ENCODE measurements at places on chromosomes 13 and 19.
A peak's percentile ranks its signal among the peaks of the same experiment; 100 is the strongest.

- no peak for DNase-seq
Measured at GRCh38 chr13:94351292-94351990, 128.0 kb downstream of the DCT start.

GRCh38 chr19:33445442-33446329 is 72.2 kb downstream of the CEBPG start:
- DNase-seq, result no peak

DNA sequence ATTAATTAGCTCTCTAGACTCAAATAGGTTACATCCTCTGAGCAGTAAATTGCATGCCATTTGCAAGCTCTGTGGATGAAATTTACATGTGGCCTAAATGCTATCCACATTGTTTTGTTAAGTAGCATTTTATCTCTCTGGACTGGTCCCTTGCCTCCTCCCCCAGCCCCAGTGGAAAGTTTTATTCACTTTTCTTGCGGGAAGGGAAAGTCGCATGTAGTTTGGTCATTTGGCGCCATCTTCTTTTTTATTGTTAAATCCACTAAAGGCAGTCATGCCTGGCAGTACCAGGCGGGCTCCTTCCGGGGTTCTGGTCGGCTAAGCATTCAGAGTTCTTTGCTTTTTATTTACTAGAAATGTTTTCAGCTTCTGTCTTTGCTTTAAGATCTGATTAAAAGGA is 188.7 kb downstream of the TM9SF2 start:
- DNase-seq, result no peak

DNA sequence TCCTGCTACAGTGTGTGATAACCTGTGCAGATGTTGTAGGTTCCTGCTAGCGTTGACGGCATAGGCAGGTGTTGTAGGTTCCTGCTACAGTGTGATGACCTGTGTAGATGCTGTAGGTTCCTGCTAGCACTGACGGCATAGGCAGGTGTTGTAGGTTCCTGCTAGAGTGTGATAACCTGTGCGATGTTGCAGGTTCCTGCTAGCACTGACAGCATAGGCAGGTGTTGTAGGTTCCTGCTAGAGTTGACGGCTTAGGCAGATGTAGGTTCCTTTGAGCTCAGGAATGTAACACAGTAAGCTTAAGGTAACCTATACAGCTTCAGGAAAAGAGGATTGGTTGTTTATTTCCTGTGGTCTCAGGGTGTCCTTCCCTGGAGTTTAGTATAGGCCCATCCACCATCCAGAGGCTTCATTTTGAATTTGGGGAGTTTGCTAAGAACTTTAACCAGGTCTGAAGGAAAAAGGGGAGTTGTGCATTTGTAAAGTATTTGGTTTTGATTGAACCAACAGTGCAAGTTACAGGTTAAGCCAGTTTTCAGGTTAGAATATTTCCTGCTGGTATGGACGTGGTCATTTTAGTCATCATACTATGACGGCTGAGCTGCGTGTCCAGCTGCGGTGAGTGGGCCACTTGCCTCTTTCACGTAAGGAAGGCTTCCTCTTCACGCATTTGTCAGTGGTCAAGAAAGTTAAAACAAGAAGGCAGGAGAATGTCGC is 53.8 kb downstream of the ATP11A start:
- no peak for DNase-seq

DNA sequence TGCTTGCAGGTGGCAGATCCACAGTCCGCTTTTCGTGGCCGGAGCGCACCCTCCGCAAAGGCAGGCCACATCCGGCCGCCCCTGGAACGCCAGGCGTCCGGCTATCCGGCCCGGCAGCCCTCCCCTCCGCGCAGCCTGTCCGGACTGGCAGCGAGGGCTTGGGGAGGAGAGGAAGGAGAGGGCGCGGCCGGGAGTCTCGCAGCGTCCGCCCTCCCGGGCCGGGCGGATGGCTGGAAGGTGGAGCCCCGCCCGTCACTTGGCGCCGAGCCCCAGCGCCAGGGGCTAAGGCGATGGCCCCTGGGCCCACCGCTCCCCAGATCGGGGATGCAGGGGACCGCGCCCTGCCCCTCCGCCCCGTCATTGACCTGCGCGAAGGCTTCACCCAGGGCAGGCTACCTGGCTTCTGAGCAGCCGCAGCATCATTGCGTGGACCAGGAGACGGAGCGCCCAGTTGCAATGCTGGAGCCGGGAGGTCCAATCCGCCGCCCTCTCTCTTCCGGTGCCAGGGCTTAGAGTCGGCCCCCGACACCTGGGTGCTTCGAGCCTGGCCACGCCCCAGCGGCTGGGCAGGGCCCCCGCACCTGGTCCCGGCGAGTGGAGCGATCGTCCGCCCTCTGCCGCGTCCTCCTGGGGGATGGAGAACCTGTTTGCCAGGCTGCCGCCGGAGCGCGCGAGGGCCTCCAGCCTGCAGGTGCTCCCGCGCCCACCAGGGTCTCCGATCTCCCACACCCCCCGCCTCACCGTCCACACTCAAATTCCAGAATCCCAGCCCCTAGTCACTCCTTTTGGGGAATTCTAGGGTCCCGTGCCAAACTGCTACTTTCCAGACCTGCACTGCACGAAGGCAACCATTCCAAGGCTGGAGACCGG is at the start of gene FUT1:
Gene FUT1, minus strand, starts transcription at position 146 of the 870 bp plus-strand sequence. CDS start 1,360 bp downstream, outside the sequence.
- DNase-seq, result peak; percentile 20

DNA sequence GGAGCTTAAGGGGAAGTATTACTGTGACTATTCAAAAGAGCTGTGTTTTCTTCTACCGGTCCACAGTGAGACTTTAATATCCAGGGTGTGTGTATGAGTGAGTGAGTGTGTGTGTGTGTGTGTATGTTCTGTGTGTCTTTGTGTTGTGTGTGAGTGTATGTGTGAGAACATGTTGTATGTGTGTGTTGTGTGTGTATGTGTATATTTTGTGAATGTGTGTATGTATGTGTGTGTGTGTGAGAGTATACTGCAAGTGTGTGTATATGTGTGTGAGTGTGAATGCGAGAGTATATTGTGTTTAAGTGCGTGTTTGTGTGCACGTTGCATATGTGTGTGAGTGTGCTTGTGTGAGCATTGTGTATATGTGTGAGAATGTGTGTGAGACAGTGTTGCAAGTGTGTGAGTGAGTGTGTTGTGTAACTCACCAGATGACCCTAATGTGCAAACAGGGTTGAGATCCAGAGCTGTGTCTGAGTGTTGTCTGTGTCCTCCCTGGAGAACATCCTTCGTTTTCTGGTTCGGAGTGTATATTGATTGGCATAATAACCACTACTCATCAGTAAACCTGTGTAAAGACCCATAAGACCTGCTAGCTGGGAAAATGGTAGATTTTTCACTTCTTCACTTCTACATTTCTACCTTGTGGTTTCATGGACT is 101.1 kb upstream of the RNF113B start:
- DNase-seq, result no peak

- DNase-seq, result peak; percentile 25
Measured at GRCh38 chr19:13262450-13262849, 112.2 kb downstream of the IER2 start.
